ENCODE measurements at places on chromosomes 13 and 19.

DNA sequence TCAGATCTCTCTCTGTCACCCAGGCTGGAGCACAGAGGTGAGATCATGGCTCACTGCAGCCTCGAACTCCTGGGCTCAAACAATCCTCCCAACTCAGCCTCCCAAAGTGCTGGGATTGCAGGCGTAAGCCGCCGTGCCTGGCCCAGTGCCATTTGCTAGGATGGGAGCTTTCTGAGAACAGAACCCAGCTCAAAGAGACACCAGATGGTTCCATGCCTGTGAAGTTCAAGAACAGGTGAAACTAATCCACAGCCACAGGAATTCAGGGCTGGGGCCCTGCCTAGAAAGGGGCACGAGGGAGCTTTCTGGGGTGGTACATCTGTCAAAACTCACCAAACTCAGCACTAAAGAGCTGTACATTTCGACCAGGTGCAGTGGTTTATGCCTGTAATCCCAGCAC lies 4.2 kb downstream of the SLC7A9 start:
- no peak for DNase-seq

DNA sequence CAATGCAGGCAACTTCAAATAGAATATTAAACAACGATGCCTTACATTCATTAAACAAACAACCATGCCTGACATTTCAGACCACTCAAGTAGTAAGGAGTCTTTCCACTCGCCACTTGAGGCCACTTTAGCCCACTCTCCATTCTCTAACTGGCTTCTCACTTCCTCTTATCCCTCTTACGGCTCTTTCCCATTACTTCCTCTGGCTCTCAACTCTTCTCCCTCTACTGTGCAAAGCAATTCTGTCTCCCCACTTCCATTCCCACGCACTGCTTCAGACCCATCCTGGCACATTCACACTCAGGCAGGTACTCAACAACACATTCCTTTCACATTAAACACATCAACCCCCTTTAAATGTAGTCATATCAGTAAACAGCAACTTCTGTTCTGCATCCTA lies 229.8 kb upstream of the IPO5 start:
- no peak for DNase-seq

GRCh38 chr19:22622901-22623840 lies 11.0 kb upstream of the ZNF492 start:
- no peak for DNase-seq

GRCh38 chr13:111926501-111927180 lies 140.3 kb upstream of the SOX1 start:
- DNase-seq: no peak

DNA sequence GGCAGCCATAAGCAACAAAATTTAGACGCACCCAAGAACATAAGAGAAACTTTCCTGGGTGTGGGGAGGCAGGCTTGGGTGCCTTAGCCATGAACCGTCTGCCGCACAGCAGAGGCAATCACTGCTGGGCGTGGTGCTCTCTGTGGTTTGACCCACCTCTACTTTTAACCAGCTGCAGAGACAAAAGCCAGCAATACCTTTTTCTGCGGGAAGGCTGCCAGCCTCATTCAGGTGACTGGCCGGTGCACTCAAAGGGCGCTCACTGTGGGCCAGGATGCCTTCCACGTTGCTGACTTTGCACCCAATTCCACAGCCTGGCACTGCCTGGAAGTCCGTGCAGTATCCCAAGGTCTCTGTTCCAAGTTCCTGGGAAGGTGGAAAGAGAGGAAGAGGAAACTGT lies 69.1 kb downstream of the ATP7B start:
- no peak for DNase-seq

DNA sequence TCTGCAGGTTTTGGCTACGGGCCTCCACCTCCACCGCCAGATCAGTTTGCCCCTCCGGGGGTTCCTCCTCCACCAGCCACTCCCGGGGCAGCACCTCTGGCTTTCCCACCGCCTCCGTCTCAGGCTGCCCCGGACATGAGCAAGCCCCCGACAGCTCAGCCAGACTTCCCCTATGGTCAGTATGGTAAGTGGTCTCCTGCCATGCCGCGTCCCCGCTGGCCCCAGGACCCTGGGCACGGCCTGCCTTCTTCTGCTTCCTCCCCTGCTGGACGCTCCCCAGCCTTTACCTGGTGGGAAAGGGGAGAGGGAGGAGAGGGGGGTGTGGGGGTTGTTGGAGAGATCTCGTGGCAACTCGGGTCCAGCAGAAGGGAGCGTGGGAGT lies 5.7 kb upstream of the RPS15 start:
- DNase-seq: no peak

DNA sequence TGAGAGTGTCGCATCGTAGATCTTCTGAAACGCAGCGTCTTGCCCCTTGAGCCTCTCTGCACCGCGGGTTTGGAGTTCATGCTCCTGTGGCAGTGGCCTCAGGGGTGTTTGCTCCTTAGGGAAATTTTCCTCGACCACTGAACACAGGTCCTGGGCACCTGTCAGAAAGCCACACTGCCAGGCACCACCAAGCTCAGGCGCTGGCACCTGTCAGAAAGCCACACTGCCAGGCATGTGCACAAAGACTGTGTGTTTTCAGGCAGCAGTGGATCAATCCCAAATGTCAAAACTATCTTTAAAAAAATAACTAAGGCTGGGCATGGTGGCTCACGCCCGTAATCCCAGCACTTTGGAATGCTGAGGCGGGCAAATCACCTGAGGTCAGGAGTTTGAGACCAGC lies 87.1 kb downstream of the ATP11A start:
- no peak for DNase-seq

- no peak for DNase-seq
Observed at GRCh38 chr13:77919246-77919920, 752 bp upstream of the EDNRB start.

DNA sequence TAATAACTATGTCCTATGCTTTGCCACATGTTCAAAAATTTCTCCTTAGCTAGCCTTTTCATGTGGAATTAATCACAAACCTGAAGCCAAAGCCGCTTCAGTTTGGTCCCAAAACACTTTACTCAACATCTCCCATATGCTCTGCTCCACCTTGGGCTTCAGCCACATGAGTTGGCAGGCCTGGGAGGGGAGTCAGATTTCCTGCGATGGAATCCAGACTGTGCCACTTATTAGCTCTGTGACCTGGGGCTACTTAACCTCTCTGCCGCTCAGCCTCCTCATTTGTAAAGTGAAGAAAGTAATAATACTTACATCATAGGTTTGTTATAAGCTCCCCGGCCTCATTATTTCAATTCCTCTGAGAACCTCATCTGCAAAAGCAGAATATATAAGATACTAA lies 272.0 kb downstream of the LMO7 start:
- no peak for DNase-seq

GRCh38 chr13:50326811-50327210 lies 311.6 kb downstream of the KCNRG start:
- DNase-seq: no peak

DNA sequence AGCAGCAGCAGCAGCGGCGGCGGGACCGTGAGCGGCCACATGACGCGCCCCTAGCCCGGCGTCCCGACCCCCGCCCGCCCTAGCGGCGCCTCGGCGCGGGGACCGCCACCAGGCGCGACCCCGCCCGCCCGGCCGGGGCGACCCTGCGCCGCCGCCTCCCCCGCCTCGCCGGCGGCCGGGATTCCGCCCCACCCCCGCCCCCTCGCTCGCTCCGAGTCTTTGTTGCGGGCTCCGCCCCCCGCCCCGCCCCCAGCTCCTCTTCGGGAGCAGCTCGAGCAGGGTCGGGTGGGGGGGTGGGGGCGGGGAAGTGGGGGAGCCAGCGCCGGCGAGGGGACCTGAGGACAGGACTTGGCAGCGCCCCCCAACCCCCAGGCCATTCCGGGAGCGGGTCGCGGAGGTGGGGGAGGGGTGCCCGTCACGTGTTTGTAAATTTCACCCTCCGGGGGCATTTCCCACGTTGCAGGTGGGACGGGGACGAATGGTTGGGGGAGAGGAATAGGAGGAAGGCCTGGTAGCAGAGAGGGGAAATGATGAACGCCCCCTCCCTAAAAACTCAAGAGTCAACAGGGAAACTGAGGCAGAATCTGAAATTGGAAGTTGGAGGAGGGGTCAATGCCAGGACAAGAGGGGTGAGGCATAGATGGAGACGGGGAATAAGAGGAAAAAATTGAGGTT lies at the start of gene OLFM2:
TSS of gene OLFM2 (minus strand) at position 190 of the 675 bp plus-strand sequence. CDS start at position 41, 149 bp downstream.
- no peak for DNase-seq

DNA sequence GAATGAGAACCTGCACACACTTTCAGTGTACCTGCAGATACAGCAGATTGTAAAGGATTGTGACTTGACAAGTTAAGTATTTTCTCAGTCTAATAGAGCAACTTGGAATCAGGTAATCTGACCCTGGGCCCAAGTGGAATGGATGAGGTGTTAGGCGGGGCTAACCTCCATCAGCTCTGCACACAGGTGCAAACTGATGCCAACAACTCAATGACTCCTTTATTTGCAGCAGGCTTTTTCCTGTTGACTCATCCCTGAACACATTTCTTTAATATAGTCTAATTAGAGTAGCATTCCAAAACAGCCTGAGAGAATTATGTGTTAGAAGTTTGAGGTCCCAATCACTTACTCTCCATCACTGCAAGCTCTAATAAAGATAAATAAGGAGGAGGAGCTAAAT lies 48.8 kb downstream of the TPT1 start:
- DNase-seq: no peak

DNA sequence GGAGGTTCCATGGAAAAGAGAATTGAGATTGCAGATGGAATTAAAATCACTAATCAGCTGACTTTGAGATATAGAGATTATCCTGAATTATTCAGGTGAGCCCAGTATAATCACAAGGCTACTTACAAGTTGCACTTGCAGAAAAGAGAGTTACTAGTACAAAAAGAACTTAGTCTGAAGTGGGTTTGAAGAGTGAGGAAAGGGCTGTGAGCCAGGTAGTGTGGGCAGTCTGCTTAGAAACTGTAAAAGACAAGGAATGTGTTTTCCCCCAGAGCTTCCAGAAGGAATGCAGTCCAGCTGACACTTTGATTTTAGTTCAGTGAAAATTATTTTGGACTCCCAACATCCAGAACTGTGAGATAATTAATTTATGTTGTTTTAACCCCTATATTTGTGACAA lies 285.4 kb upstream of the GPC6 start:
- DNase-seq: no peak
